ENCODE measurements at places on chromosomes 4 and X. TPM values are rescaled to one million over a fixed set of nuclear protein-coding genes. Genes with fewer than 3 reads are reported as not detected.

Gene NEXMIF
- total RNA-seq = 2.0 TPM

Gene PDE6B
- 13.7 TPM for total RNA-seq

Gene CFI
- not detected for total RNA-seq

Gene DMD
- total RNA-seq = 0.19 TPM

Gene USP27X
- total RNA-seq = 2.3 TPM
